Eye (tissue), 1 donor: ENCODE measurements at places on chromosomes 3 and 15.

DNA sequence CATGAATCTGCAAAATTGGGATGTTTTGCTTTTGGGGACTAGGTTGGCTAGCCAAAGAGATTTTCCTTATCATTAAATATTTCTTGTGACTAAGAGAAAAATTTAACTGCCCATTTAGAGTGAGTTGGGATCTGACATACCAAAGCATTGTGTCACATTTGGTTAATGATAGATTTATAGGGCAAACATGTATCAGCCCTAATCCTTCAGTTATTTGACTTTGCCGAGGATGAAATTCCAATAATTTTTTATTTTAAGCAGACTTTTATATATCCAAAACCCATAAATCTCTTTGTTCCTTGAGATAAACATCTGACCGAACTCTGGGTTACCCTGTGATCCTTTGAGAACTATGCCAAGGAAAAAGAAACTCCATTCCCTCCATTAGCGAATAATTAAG, 218.9 kb downstream of the CDIN1 start:
- no peak for DNase-seq

DNA sequence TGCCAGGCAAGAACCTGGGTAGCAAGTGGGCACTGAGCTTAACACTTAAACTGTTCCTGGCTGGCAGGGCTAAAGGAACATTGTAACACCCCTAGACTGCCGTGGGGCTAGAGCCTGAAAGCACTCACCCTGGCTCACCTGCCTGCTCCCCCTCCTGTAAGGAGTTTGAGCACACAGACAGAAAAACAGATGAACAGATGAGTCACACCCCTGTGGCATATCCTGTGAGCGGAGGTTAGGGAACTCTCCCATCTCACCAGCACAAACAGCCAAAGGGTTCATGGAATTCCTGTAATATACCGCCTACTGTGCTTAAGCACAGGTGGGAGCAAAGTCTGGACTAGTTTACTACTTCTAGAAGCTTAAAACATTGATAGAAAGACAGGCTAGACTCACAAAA, 300.1 kb downstream of the ROBO1 start:
- no peak for DNase-seq

DNA sequence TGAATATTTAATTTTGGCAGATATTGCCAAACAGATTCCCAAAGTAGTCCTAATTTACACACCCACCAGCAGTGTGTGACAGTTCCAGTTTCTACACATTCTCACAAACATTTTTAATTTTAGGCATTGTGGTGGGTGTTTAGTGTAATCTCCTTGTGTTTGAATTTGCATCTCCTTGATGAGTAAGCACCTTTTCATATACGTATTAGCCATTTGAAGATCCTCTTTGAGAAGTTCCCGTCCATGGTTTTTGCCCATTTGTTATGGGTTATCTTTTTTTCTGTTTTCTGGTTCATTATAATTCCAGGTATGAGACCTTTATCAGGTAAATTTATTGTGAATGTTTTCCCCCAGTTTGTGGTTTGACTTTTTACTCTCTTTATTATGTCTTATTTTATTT, 2.3 kb upstream of the TM4SF19 start:
- DNase-seq, result no peak

DNA sequence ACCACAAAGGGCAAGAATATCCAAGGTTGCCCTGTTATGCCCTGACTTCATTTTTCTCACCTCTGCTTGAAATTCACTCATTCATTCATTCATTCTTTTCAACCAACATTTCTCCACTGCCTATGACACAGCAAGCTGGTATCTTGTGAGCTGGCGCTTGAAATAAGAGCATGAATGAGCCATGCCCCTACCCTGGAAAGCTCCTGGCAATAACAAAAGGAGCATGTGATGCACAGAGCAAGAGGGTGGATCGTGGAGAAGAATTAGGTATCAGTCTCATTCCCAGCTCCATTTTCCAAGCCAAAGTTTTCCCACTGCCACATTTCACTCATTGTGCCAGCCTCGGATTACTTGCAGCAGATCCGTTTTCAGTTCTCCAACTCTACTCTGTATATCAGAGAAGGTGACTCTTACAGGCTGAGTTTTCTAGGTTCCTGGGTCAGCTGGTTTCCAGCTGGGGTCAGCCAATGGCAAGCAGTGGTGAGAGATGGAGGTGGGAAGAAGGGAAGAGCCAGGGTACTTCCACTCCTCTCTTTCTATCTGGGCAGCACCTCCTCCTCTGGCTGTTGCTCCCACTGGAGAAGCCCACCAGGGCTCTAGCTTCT, 144.8 kb downstream of the SUCLG2 start:
- no peak for DNase-seq

DNA sequence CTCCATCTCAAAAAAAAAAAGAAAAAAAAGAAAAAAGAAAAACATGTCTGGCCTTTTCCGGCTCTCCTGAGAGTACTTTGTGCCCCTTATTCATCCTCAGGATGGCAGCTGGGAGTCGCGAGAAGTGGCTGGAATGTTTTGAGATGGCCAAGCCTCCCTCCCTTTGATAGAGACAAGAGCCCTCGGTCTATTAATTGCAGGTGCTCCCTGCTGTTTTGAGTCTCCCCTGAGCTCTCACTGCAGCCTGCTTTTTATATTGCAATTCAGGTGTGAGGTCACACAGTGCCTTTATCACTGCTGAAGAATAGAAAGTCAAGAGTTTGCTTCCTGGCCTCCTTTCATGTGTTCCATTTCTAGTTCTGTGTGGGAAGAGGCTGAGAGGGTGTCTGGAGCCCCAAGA, 10.9 kb downstream of the CA12 start:
- DNase-seq, result no peak

- no peak for DNase-seq
Measured at GRCh38 chr3:175495331-175495730, 636.2 kb downstream of the NAALADL2 start.

GRCh38 chr15:32743411-32744140, 25.8 kb downstream of the GREM1 start:
- DNase-seq, result no peak

GRCh38 chr15:77710637-77711036, 77.9 kb upstream of the LINGO1 start:
- no peak for DNase-seq

GRCh38 chr15:90716317-90716975, 700 bp upstream of the BLM start:
- DNase-seq, result peak; percentile 42

GRCh38 chr3:45153658-45154437, 7.7 kb upstream of the CDCP1 start:
- DNase-seq, result no peak

DNA sequence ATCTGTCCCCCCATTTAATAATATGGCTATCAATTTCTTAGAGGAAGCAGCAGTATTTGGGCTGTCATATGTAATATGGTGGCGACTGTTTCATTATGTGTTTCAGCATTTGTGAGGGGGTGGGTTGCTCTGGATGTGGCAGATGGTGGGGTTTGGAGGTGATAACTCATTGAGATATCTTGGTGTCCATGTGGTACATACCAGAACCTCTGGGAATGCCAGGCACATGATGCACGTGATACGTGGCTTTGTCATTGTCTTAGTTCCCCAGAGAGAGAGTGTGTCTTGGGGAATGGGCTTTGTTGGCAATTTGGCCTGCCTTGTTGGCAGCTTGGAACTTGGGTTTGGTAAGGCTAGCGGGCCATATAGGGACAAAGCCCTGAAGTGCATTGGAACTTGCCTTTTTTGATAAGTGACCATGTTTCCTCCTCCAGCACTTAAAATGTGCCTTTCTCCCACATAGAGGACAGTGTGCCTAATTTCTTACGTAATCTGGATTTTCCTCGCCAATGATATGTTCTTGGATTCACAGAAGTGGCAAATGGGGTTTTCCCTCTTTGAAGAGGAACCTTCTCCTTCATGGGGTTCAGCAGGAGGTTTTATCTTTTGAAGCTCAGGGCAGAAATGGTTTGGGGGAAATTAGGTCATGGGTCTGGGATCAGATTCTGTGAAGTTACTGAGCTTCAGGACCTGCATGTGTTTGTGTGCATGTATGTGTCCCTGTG, 79.5 kb downstream of the DNASE1L3 start:
- no peak for DNase-seq

GRCh38 chr3:9347081-9347480, 15.8 kb upstream of the THUMPD3 start:
- no peak for DNase-seq

DNA sequence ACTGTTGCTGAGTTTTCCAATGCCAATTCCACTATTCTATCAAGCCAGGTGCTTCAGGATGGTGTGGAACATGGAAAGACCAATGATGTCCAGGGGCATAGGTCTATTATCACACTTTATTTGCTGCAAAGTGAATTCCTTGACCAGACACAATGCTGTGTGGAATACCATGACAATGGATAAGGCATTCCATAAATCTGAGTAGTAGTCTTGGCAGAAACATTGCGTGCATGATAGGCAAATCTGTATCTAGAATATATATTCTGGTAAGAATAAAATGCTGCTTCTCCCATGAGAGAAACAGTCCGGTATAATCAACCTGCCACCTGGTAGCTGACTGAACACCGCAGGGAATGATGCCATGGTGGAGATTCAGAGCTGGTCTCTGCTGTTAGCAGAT, 70.0 kb upstream of the ALDH1A3 start:
- DNase-seq, result no peak

DNA sequence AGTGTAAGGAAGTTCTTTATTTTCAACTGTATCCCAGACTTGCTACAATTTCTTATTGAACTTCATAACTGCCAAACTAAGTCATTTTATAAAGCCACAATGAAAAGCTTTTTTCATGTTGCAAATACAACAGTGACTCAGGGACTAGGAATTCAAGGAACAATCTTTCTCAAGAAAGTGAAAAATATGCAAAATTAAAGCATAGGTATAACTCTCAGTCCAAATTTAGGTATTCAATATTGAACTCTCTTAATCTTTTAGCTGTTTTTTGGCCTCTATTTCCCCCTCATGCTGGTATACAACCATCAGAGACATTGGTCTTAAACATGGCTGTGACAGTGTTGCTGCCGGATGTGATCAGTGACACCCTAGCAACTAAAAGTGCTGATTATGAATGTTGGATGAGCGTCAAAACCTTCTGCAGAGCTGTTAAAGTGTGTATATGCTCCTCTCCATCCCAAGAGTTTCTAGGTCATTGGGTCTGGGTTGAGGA, 476.9 kb downstream of the ZNF385D start:
- no peak for DNase-seq

DNA sequence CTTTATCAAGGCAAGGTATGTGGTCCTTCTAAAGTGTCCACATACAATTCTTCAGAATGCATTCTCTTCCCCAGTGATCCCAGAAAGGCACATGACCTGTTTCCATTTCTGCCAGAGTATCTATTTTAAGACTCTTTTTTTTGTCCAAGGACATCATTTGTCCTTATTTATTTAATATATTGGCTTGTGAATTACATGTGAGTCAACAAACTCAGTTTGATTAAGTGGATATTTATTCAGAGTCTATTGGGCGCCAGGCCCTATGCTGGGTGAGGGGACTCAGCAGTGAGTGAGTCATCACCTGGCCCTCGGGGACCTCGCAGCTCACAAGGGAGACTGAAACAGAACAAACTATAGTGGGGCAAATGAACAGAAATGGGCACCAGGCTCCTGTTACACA, 136.8 kb downstream of the SNRK start:
- no peak for DNase-seq

DNA sequence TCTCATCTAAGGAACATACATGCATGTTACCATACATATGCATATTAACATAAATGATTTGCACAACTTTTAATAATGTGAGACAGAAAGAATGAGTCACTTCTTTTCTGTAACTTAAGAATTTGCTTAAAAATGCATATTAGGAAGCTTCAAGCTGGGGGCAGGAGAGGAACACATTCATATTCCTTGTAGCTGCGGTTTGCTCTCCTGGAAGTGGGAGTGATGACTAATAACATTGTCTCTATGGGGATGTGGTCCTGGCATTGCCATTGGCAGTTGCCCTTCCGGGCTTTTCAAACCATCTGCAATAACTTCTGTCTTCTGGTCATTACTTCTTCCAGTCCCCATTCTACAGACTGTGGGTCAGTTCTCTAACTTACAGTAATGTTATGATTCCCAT, 15.6 kb downstream of the CHST2 start:
- no peak for DNase-seq
